ENCODE measurements at places on chromosomes 1 and 21.

DNA sequence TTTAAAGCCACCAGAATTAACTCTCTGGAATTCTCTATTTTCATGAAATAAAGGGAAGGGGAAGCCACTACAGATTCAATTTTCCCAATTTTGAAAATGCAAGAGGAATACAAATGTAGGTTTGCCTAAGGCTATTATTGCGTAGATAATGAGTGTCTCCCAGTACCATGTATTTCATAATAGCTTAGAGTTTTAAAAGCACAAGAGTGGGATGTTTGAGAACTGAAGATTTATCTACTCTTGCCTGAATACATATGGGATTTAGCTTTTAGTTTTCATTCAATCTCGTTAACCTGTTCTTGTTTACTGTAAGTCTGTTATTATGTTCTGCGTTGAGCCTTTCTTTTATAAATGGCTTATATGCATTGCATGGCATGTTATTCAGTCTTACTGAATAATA is 795.1 kb downstream of the BRINP3 start:
- no peak for DNase-seq

GRCh38 chr1:224681816-224682215 is 65.7 kb downstream of the CNIH3 start:
- no peak for DNase-seq

DNA sequence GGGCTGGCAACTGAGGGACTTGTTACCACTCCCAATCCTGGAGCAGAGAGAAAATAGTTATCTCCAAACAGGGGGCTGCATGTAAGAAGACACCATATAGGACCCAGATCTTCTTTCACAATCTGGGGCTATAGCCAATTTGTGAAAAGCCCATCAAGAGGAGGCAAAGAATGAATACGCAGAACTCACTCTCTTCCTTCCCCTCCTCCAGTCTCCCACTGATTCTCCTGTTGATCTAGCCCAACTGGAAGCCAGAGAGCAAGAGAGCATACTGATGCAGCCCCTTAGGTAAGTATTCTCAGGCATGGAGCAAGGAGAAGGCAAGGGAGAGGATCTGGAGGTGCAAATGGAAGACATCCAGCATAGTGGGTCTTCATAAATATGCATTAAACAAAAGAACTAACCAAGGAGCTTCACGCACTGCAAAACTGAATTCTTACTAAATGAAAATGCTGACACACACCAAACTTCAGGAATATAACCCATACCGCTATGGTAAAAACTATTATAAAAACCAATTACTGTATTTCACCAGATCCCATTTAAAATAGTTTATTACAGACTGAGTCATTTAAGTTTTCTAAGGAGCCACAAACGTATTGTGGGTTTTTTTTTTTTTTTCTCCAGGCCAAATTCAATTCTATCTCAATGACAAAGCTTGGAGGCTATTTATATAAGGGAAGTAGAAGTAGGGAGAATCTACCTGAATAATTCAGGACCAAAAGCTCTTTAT is 15.5 kb upstream of the HMGB4 start:
- no peak for DNase-seq

- DNase-seq: no peak
These were observed 139.8 kb downstream of the AJAP1 start for GRCh38 chr1:4794020-4794780.

- DNase-seq: no peak
These were observed 70.2 kb downstream of the COP1 start for GRCh38 chr1:176136891-176137290.

GRCh38 chr1:69459244-69459643 is 108.5 kb upstream of the LRRC7 start:
- DNase-seq: no peak

DNA sequence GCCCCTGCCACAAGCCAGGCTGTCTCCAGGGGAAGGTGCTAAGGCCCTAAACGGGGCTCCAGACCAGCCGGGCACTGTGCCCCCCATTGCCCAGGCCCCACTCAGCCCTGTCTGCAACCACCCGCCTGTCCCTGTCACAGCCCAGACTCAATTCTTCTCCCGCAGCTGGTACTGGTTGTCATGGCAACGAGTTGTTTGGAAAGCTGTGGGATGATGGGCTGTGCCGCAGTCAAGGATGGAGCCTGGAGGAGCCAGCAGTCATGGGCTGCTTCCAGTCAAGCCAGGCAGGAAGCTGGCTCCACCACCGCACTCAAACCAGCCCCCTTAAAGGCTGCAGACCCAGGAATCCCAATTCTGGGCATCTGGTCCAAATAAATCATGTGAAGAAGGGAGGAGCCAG is 4.2 kb downstream of the SPOCD1 start:
- no peak for DNase-seq

DNA sequence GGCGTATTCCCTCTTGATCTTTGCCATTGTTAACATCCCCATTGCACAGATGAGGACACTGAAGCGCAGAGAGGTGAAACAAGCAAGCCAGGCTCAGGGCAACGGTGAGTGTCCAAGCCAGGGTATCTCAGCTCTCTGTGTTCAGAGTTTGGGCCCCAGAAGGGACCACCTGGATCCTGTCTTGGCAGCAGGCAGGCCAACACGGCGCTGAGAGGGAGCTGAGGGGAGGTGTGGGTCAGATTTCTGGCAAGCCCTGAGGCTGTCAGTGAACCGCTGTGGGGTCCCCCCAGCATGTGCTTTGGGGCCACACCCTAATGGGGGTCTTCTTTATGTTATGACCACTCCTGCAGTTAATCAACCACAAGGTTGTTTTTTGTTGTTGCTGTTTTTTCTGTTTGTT is 23.1 kb downstream of the NEK2 start:
- DNase-seq: no peak

DNA sequence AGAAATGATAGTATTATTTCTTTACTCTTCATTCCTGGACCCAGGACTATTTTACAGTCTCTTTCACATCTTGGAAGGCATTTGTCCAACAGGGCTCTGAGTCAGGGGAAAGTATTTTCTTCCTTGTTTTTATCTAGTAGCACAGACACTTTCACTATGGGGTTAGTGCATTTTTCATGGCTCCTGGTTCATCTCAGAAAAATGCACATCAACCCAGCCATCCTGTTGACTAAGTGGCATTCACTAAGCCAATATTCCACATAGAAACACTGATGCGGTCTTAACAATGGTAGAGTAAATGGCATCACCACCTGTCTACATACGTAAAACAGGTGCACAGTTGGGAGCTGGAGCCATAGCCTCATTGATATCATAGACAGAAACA is 87.4 kb upstream of the C1orf21 start:
- DNase-seq: no peak

- DNase-seq: no peak
These were observed 32.0 kb downstream of the CCSAP start for GRCh38 chr1:229310833-229311232.

- DNase-seq: no peak
These were observed 38.2 kb downstream of the ARID1A start for GRCh38 chr1:26733982-26734381.

- DNase-seq: no peak
These were observed 32.9 kb downstream of the GADD45A start for GRCh38 chr1:67717876-67718275.

- DNase-seq: no peak
These were observed 11.1 kb downstream of the MTX1 start for GRCh38 chr1:155219592-155220031.

GRCh38 chr1:47407481-47407880 is 8.6 kb upstream of the FOXE3 start:
- no peak for DNase-seq

GRCh38 chr1:12285496-12286143 is 55.8 kb downstream of the VPS13D start:
- DNase-seq: no peak

DNA sequence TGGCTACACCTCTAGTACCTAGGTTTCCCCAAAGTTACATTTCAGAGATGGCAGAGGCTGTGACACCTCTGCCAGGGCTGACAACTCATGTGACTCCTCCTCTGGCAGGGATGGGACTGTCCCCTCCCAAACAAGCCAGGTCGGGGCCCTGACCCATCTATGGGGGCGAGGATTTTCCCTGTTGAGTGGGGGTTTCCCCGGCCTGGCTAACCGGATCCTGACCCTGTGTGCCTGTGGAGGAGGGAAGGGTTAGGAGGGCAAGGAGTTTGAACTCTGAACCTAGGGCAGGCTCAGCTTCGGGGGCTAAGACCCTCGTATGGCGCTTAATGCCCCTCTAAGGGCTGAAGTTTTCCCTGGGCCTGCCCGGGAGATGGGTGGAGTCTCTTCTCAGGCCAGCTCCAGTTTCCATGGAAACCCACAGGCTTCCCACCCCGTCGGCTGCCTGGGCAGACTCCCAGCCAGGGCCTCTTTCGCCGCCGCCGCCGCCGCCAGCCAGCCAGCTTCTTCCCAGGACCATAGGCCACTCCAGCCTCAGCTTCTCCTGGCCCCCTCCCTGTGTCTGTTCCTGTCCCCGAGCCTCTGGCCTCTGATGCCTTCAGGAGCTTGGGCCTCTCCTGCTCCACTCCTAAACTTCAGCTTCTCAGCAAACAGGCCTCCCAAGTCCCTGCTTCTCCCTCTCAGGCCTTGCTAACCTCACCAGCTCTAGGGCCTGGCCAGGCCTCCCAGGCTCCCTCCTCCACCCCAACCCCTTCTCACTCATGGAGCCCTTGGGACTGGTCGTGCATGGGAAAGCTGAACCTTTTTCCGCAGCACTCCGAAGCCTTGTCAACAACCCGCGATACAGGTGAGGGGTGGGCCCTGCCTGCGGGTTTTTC is at the start of gene BTBD19:
BTBD19 (plus strand) TSS at position 461 of the 875 bp plus-strand sequence; CDS start at position 759, 298 bp downstream.
- peak; percentile 70 for DNase-seq

DNA sequence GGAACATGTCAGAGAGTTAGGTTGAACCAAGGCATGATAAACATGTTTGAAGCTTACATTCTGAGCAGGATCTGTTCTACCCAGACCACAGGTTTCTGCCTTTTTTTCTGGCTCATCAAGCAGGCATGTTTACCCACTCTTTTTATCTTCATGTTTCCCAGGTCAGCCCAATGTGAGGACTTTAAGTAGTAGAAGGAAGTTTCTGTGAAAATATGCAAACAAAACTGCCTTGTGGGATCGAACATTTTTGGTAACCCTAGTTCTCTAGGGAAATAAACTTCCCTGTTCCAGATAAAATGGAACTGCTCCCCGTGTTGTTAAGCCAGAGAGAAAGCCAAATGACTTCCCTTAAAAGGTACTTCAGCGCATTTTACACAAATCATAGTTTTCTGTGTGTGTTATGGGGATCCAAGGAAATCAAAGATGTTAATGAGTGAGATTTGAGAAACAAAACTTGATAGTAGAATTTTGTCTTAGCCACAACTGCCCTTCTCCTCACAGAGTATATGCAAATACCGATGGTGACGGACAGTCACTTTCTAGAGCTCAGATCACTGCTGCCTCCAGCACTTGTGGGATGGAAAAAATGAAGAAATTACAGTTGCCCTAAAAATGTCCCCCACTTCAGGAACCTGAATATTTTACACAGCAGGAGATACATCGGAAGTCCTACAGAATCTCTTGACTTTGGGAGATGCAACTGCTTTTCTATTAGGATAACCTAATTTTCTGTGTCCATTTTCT is 765 bp upstream of the HIPK1 start:
- no peak for DNase-seq

GRCh38 chr1:75625795-75626194 is 14.9 kb upstream of the SLC44A5 start:
- DNase-seq: no peak

DNA sequence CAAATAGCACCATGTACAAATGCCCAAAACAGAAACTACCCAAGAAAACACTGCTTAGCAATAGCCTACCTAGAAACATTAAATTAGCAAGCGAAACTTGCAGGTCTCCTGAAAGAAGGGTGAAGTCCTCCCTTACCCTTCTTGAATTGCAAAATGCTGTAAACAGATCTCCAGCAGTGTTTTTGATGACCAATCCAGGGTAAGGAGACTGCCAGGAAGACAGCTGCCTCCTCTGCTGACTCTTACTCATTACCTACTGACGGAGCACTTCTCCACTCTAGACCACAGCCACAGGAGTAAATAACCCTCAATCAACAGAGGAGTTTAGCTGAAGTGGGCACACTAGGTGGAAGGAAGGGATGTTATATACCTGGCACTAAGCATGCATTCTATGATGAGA is 32.2 kb upstream of the GADD45A start:
- no peak for DNase-seq

- DNase-seq: no peak
These were observed 34.3 kb downstream of the SLC35D1 start for GRCh38 chr1:67019600-67020136.

GRCh38 chr1:75136921-75137641 is 2.9 kb downstream of the LHX8 start:
- DNase-seq: no peak

DNA sequence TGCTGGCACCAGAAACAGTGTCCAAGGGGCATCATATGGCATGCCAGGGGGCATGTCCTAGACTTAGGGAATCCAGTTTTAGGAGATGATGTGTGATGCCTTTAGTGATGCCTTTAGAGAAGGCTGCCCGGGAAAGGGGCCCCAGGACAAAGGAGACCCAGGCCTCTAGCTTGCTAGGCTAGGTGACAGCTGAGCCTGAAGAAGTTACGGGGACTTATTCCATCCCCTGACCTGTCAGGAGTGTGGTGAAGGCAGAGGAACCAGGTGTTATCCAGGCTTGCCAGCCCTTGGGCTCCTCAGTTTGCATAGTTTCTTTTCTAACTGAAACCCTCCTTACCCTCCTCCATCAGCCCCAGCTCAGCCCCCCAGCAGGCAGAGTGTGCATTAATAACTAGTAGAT is 269.7 kb upstream of the CSF3R start:
- no peak for DNase-seq

GRCh38 chr1:6427441-6428390 is 3.1 kb downstream of the ESPN start:
- DNase-seq: no peak

GRCh38 chr1:193325042-193325441 is 138.6 kb upstream of the B3GALT2 start:
- DNase-seq: no peak

- no peak for DNase-seq
These were observed 1.9 kb upstream of the PIGV start for GRCh38 chr1:26785611-26786436.

- no peak for DNase-seq
These were observed 70.3 kb upstream of the JAK1 start for GRCh38 chr1:65036570-65037051.

GRCh38 chr1:114521396-114522263 is 10.6 kb upstream of the TRIM33 start:
- DNase-seq: no peak

GRCh38 chr1:93807311-93807930 is 71.6 kb downstream of the DNTTIP2 start:
- no peak for DNase-seq

DNA sequence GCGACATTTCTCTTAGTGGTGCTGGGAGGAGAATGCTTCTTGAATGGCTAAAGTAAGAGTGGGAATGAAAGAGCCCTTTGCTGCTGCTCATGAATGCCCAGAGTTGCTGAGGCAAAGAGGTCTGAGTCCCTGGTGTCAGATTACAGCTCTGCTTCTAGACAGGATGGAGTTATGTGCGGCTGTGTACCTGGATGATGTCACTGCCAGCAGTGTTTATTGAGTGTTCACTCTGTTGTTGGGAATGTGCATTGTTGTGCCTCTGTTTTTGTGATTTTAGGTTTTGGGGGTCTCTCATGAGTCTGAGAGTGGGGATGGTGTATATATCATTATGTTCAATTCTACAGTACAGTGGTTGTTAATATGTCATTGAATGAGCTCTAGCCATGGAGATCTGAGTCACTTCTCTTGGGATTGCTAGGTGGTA is 2.7 kb downstream of the CDC14A start:
- no peak for DNase-seq

Measured in stimulated activated CD4-positive, alpha-beta T cell treated with anti-CD3 and anti-CD28 coated beads, TNF-alpha, amount 100 ng/mL, for 4 hours (primary cell).